Suprapubic skin (tissue), 4 donors: ENCODE measurements at places on chromosomes 1 and 21.

DNA sequence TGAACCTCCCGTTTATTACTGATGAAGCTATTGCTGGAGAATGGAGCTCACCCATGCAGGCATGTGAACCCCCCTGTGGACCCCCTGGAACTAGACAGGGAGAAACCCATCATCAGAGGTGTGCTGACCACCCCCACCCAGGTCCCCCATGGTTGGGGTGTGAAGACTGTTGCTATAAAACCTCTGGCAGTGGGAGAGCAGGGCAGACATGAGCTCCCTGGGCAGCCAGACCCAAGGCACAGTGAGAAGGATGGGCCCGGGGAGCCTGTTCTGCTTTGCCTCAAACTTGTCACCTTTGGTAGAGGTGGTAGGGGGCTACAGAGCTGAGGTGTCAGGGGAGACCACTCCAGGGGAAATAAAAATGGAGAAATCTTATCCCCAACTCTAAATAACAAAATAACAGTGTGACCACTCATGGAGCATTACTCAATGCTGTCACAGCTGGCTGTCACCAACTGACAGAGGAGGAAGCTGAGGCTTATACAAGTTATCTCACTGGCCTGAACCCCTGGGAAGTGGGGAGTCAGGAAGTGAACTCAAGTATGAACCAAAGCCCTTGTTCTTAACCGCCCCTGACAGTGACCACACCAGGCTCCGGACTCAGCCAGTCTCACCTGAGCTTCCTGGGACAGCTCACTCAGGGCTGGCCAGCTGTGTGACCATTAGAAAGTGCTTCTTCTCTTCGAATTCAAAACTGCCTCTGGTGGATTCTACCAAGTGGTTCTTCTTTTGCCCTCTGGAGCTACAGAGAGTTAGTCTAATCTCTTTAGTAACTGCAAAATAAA, 698.8 kb downstream of the MATN1 start:
- H3K27me3 ChIP-seq, result peaks cover 31% of the 10 kb centered on the region
- DNase-seq, result no peak
- H3K36me3 ChIP-seq, result no peaks in the 10 kb centered on the region
- H3K27ac ChIP-seq, result no peak overlapping the region

GRCh38 chr1:203130358-203130985, 2.9 kb downstream of the ADORA1 start:
- H3K27ac ChIP-seq, result no peak overlapping the region
- DNase-seq, result no peak
- no peak overlapping the region for H3K4me3 ChIP-seq
- peaks cover 25% of the 10 kb centered on the region for H3K27me3 ChIP-seq
- no peaks in the 10 kb centered on the region for H3K36me3 ChIP-seq

DNA sequence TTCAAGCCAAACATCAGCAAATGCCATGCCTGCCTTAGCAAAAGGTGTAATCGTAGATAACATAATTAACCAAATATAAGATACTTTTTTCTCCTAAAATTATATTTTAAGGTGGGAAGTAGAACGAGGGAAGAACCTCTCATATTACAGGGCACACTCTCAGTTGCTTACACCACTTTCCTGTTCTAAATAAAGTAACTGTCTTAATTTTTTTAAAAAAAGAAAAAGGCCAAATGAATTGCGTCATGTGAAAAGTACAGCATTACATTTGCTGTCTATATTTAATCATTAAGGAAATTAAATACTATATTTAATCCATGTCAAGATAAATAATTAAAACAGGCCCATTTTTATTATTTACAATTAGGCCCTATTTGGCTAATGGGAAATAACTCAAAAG, 23.7 kb downstream of the JAK1 start:
- H3K4me3 ChIP-seq, result no peak overlapping the region
- no peaks in the 10 kb centered on the region for H3K36me3 ChIP-seq
- DNase-seq, result no peak
- H3K4me1 ChIP-seq, result peaks cover 21% of the 10 kb centered on the region
- no peak overlapping the region for H3K27ac ChIP-seq

GRCh38 chr1:6513320-6513801, 21.9 kb upstream of the PLEKHG5 start:
- no peaks in the 10 kb centered on the region for H3K36me3 ChIP-seq
- no peak overlapping the region for H3K4me3 ChIP-seq
- H3K4me1 ChIP-seq, result no peaks in the 10 kb centered on the region
- no peak for DNase-seq
- no peak overlapping the region for H3K27ac ChIP-seq

- H3K4me1 ChIP-seq, result no peaks in the 10 kb centered on the region
- DNase-seq, result peak; percentile 26
- no peaks in the 10 kb centered on the region for H3K27me3 ChIP-seq
- no peak overlapping the region for H3K27ac ChIP-seq
- H3K4me3 ChIP-seq, result no peak overlapping the region
Measured at GRCh38 chr1:246776923-246777322, 52.7 kb downstream of the SCCPDH start.
